ENCODE measurements at places on chromosomes 7 and 10.

DNA sequence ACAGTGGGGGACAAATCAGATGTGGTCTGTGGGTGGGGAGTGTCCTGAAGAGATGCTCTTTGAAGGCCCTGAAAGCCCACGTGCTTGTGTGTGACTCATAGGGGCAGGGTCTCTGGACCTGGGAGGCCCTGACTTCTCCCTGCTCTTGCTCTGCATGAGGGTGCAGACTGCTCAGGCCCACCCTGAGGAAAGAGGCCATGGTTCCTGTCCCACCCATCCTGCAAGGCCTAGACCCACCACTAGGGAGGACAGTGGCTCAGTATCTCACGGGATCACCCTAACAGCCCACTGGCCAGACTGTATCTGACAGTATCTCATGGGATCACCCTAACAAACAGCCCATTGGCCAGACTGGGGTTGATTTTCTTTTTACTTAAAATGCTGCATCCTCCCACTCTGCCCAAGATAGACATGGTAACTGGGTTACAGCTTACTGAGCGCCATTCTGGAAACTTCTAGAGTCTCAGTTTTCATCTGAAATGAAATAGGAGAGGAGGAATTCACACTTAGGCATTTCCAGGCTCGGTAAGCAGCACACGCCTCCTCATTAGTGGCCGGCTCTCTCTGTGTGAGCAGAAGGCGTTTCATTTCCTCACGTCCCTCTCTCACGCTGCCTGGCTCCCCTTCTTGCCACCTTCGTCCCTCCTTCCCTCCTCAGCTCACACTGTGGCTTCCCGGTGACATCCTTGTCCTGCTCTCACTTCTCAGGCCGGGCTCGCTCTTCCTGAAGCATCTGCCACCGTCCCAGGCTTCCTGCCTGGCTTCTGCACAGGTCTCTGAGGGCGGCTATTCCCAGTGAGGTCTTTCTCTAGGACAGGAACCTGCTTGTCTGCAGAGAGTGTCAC, 242.6 kb downstream of the GLRX3 start:
- no peak for DNase-seq

- no peak for DNase-seq
Measured at GRCh38 chr7:108805808-108806397, 236.2 kb downstream of the DNAJB9 start.

GRCh38 chr10:5502061-5502521, 2.7 kb upstream of the CALML5 start:
- no peak for DNase-seq

DNA sequence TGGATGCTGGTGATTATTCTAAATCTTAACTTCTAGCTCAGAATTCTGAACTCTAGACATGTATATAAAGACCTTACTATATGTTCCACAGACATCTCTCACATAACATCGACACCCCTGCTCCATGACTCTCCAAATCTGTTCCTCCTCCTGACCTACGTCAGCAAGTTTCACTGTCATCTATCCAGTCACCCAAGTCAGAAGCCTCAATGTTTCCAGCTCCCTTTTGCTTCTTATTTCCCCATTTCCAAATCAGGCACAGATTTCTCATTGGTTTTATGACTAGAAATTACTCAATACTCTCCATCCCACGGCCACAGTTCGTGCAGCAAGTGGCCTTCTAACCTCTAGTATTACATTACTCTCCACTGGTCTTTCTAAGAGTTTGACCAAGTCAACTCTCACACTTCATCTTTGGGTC, 28.5 kb downstream of the EPC1 start:
- no peak for DNase-seq

DNA sequence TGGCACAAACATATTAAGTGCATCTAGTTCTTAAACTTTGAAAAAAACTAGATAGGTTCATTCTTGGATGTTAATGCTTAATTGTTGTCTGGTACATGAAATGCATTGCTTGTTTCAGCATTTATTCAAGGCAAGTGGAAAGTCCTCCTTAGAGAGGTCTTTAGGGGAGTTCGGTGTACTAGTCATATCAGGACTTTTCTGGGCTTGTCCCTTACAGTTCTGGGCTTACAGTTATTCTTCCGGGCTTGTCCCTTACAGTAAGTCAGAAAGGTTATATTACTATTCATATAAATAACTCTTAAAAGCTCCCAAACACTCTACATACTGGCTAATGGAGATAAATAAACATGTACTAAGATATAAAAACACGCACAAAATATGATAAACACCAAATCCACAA, 61.6 kb upstream of the MRLN start:
- no peak for DNase-seq

- DNase-seq, result no peak
Measured at GRCh38 chr7:110808361-110808760, 282.6 kb upstream of the LRRN3 start.

- no peak for DNase-seq
Measured at GRCh38 chr7:55260171-55260570, 105.0 kb upstream of the LANCL2 start.

- no peak for DNase-seq
Measured at GRCh38 chr7:148116195-148116594, 474.4 kb upstream of the C7orf33 start.

GRCh38 chr10:88598055-88598454, 11.5 kb downstream of the LIPJ start:
- no peak for DNase-seq

- no peak for DNase-seq
Measured at GRCh38 chr10:78921895-78922294, 146.9 kb upstream of the ZMIZ1 start.

DNA sequence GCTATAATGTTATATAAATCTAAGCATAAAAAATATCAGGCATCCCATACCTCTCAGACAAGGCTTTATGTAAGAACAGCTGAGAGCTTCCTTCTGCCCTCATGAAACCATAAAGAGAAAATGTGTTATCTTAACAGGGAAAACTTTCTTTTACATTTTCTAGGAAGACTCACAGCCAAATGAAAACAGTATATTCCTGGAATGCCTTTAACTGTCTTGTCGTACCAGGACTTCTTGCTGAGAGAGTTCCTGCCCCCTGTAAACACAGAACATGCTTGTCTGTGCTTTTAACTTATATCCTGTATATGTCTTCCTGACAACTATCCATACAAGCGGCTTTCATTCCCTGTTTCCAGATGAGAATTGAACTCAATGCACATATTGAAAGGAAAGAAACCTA, 64.8 kb upstream of the AHR start:
- no peak for DNase-seq

DNA sequence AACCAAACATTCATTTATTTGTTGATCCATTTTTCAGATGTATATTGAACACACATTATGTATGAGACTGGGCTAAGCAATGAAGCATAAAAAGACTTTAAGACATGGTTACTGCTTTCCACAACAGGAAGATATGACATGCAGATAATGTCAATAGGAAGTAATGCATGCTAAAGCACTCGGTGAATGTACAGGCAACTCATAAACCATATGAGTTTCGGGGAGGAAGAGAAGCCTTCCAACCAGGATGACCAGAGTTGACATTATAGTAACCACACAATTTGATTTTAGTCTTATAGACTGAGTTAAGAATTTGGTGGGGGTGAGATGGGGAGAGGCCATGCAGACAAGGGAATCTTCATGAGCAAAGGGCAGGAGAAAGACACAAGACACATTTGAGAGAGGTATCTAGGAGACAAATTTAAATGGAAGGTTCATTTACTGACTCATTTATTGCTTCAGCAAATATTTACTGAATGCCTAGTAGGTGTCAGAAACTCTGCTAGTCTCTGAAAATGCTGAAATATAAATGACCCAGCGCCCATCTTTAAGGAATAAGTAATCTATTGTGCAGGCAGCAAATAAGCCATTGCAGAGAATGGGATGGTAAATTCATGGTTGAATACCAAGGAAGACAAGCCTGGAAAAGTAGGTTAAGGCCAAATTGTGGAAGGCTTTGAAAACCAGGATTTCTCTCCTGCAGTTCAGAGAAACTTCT, 19.0 kb upstream of the SLK start:
- DNase-seq, result no peak

- no peak for DNase-seq
Measured at GRCh38 chr7:36726806-36727503, 2.7 kb upstream of the AOAH start.

DNA sequence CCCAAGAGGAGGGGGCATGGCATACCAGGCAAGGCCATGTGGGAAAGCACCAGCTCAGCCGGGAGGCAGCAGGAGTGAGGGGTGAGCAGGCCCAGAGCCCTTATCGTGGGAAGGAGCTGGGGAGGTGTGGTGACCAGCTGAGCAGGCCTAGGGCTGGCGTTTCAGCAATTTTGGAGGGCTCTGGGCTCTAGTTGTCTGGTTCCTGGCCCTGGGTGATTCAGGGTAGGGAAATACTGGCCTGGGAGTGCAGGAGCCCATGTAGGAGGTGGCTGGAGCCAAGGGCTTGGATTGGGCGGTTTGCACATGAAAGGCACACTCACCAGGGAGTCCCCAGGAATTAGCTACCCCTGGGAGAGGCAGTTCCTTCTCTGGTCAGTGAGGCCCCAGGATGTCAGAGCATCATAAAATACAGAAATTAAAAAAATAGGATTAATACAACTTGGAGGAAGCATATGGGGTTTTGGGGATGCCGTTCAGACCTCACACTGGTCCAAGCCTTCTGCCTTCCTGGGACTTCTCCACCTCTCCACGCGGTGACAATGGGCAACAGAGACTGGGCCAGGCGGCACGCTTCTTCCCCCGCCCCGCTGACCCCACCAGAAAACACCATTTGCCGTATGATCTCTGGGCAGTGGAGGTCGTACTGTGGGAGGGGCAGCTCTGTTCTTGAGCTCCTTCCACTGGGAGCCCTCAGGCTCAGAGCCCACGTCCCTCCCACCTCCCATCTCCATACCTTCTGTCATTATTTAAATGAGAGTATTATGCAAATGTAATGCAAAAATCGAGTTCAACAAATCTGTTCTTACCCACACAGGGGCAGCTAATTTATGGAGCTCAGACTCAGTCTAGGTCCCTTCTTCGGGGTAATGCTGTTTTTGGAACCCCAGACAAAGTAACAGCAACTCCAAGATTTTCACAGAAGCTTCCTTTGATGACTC, 133.0 kb upstream of the FAM20C start:
- no peak for DNase-seq

DNA sequence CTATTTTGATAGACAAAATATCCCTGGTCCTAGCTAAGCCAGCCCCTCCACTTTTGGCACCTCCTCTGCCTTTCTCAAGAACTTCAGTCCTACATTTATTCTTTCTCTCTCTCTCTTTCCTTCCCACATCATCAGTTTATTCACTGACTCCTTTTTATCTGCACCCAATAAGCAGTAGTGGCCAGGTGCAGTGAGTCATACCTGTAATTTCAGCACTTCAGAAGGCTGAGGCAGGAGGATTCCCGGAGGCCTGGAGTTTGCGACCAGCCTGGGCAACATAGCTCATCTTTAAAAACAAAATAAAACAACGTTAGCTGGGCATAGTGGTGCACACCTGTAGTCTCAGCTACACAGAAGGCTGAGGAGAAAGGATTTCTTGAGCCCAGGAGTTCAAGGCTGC, 19.4 kb upstream of the NRP1 start:
- DNase-seq, result no peak

- DNase-seq, result no peak
Measured at GRCh38 chr10:38093816-38094157, 350 bp upstream of the ZNF37A start.

- no peak for DNase-seq
Measured at GRCh38 chr10:19904202-19904661, 88.0 kb downstream of the PLXDC2 start.

GRCh38 chr7:1978656-1979590, 253.8 kb downstream of the MAD1L1 start:
- DNase-seq, result no peak

GRCh38 chr10:103870516-103870915, 15.1 kb upstream of the SH3PXD2A start:
- peak; percentile 80 for DNase-seq

- no peak for DNase-seq
Measured at GRCh38 chr7:150399421-150400007, 20.4 kb downstream of the ZNF775 start.

DNA sequence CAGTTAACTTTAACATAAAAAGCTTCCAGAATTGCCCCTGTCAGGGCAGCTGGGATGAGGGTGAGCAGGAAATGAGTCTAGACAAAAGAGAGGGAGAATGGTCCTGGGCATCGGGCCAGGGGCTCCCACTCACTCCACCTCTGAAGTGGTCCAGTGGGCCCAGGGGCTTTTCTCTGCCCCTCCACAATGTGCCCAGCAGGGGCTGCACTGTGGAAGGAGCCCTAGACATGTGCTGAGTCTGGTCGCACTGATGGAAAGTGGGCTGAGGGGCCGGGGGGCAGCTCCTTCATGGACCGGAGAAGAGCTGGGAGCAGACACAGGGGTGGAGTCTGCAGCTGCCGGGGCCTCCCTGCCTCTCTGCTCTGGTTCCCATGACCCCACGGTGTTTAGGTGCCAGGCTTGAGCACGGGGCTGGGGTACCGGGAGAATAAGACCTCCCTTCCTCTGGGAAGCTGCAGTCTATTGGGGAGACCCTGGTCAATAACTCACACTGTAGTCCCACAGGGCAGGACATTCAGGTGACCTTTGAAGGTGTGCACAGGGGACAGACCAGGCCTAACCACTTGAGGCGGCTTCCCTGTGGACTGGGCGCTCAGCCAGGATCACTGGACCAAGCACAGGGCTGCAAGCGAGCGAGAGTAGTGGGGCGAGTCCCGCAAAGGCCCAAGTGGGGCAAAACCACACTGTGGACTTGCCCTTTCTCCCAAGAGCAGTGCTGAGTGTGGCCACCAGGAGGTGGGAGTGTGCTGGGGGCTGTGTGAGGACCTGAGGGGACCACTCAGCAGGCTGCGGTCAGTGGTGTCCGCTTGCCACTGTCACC, 6.1 kb downstream of the ADCY1 start:
- DNase-seq, result no peak

DNA sequence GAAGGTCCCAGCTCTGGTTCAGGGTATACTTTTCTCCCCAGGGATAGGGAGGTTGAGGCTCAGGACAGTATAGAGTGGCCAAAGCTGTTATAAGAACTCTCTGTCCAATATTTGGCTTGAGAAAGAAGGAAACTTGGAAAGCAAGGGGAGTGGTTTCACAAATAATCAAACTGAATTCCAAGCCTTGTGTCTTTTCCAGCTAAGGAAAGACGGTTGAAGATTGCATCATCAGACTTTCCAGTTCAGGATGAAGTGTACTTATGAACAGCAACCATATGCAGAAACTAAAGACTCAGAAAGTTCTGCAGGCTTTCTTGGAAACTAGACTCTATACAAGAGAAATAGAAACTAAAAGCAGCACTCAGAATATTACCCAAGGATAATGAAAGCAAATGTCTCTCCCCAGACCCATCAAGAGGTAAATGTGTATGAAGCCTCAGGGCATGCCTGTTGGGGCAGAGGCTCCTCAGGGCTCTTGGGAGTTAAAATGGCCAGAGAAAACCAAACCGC, 46.4 kb downstream of the RAMP3 start:
- DNase-seq, result no peak

- DNase-seq, result no peak
Measured at GRCh38 chr10:117214401-117214800, 17.1 kb downstream of the KCNK18 start.

DNA sequence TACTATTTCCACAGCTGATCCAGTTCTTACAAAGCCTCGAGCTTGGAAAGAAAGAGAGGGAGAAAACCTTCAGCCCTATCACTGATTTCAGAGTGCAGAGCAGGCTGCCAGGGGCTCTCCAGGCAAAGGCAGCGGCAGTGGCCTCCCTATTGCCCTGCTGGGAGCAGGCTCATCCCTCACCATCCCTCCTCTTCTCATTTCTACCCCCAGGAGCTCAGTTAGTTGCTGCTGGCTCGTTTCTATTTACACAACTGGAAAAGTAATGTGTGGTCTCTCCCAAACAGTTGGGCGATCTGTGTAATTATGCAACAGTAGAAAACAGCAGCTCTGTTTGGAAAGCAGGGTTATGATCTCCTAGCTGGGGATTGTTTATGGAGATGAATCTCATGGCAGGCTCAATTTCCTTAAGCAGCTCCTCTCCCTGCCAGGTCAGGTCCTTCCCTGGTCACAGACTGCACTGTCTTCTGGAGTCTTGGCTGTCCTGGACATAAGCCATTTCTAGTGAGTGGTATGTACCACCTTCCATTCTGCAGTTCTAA, 28.7 kb upstream of the TNS3 start:
- no peak for DNase-seq

Data from keratinocyte (primary cell).